SK-MEL-5 (cell line): ENCODE measurements at places on chromosomes 6 and 20. TPM values are rescaled to one million over a fixed set of nuclear protein-coding genes. Genes with fewer than 3 reads are reported as not detected.
A peak's percentile ranks its signal among the peaks of the same experiment; 100 is the strongest.

COL9A3 gene
- 8.6 and 11.0 TPM in 2 replicates for total RNA-seq

FERMT1 gene
- 6.6 and 6.7 TPM in 2 replicates for total RNA-seq

TFAP2C gene
- total RNA-seq: 1.5 and 2.0 TPM in 2 replicates

NKAIN2 gene
- total RNA-seq: 0.11 TPM in 1 of 2 replicates, not detected in the other

BPIFB2 gene
- total RNA-seq: not detected in 2 replicates

FHL5 gene
- total RNA-seq: not detected in 2 replicates

TPD52L1 gene
- 53.6 and 54.5 TPM in 2 replicates for total RNA-seq

CCN5 gene
- total RNA-seq: 0.45 and 0.85 TPM in 2 replicates

AVP gene
- total RNA-seq: not detected in 2 replicates

GRCh38 chr6:40586369-40587201 lies 579 bp downstream of the LRFN2 start:
- DNase-seq: no peak

GRCh38 chr6:158011478-158011920 lies 29.8 kb downstream of the SYNJ2 start:
- DNase-seq: peak; percentile 48

DNA sequence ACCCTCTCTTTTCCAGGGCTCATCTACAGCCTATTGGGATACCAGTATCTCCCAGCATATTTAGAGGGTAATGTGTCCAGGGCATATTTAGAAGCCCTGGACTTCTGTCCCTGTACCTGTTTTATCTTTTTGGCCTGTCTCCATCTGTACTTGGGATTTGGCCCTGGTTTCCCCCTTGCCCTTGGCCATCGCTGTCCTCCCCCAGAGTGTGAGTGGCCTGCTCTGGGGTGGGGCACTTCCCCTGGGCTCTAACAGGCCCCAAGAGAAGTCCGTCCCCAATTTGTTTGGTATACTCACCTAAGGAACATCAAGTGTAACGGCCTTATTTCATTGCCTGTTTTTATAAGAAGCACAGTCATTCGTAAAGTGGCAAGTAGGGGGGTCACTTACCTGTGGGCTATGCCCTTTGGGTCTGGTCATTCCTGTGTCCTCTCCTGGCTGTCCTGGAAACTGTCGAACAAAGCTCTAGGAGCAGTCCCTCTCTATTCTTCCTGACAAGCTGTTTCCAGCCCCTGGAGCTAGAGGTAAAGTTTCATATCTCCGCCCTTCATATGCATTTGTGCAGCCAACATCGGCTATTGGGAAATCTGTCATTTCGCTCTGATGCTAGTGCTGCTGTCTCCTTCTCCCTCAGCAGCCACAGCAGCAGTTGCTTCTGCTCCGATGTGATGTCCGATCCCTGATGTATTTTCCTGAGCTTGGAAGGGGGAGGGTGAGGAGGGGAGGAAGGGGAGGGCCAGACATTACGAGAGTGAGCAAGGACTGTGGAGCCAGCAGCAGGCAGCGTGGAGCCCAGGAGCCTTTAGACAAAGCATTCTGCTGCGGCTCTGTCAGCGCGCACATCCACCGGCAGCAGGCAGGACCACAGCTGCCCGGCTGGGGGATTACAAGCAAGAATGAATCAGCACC lies 83.4 kb downstream of the TCP11 start:
- no peak for DNase-seq

DNA sequence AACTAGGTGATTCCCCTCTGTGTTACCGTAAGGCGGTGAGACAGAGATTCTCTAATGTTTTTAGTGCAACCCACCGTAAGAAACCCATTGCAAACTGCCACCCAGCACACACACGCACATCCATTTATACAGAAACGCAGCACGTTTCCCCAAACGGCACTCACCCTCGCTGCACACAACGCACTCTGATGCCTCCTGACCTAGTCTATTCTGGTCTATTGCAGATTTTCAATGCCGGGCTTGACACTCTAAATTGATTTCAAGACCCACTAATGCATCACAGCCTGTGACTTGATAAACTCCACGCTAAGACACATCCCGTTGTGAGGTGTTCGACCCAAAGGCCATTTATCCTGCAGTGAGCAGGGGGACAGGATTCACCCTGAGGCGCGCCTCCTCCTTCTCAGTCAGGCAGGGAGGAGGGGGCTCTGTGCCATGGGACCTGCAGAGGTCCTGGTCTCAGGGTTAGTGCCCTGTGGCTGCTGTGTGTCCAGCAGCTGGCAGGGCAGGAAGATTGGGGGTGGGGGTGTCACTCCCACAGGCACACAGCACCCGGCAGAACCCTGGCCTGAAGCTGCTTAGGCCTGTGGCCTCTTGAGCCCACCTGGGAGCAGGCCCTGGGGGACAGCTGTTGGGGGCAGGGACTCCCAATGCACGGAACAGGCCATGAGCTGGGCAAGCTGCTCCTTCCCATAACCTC lies 335.6 kb downstream of the PREX1 start:
- DNase-seq: no peak

DNA sequence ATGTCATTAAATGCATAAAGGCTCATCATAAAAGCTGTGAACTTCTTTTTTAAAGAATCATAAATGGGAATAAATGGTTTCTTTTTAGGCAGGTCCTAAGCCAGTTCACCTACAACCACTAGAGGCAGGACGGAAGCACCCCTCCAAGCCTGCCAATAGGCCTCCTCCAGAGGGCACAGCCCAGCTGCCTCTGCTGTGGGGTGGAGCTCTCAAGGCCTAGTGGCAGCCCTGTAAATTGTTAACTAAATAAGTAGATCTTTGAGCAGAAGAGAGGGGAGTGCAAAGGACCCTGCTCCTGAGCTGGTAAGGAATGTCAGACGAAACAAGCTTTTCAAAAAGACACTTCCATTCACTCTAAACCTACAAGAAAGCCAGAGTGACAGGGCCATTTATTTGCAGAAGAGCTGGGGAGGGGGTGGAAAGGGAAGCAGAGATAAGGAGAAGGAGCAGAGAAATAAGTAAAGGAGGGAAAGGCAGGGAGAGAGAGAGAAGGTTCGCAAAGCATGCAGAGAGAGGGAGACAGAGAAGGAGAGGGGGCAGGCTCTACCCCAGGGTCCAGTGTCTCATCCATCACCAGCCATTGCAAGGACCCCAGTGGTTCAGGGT lies 18.0 kb upstream of the MAFB start:
- peak; percentile 71 for DNase-seq

GRCh38 chr6:62763125-62763912 lies 447.9 kb upstream of the FKBP1C start:
- no peak for DNase-seq

DNA sequence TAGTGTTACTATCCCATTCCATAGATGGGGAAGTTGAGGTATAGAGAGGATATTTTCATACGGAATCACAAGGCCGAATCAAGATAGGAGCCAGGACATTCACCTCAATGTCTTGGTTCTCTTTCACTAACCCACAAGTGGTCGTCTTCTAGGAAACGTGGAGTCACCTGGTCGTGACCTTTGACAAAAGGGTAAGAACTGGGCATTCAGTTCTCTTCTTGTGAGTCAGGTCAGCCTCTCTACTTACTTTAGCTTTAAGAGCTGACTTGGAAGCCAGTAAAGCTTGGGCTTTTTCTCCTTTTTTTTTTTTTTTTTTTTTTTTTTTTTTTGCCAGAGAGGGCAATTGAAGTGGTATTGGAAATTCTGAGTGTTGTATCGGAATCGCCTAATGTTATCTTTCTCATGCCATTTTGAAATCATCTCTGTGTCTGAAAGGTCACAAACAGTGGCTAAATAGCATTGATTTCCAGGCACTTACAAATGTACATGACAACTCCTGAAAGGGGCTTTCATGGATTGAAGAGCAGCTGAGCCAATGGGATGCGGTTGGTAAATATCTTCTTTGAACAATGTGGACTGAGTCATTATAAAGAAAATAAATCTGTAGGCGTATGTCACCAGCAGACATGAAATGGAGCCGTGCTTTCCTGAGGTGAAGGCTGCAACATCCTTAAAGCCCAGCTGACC lies 356.9 kb downstream of the KIF16B start:
- peak; percentile 14 for DNase-seq

DNA sequence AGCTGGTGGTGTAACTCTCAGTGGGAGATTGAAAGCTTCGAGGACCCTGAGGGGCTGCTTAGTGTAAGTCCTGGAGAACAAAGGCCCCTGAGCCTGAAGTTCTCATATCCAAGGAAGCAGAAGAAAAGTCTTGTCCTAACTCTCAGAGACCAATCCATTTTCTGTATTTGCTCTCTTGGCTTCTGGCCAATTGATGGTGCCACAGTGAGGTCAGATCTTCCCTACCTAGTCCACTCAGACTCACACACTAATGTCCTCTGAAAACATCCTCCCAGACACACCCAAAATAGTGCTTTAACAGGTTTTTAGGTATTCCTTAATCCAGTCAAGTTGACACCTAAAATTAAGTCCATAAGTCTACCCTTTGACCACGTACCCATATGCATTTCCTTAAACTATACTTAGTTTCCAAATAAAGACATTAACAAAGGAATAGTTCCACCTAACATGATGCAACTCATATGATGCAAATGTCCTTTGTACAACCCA lies 29.4 kb downstream of the ZNF292 start:
- no peak for DNase-seq

- no peak for DNase-seq
Measured at GRCh38 chr6:102038964-102039363, 645.5 kb downstream of the GRIK2 start.

- no peak for DNase-seq
Measured at GRCh38 chr20:62675156-62675876, 33.0 kb downstream of the SLCO4A1 start.

GRCh38 chr20:61762167-61762710 lies 303.4 kb downstream of the TAF4 start:
- no peak for DNase-seq

GRCh38 chr20:33575282-33575681 lies 85.4 kb downstream of the CBFA2T2 start:
- no peak for DNase-seq

GRCh38 chr6:34953061-34954025 lies 64.3 kb downstream of the ANKS1A start:
- DNase-seq: no peak

GRCh38 chr6:94510877-94511276 lies 1066.5 kb upstream of the MANEA start:
- no peak for DNase-seq

- peak; percentile 18 for DNase-seq
Measured at GRCh38 chr20:8209061-8209460, 77.0 kb downstream of the PLCB1 start.

DNA sequence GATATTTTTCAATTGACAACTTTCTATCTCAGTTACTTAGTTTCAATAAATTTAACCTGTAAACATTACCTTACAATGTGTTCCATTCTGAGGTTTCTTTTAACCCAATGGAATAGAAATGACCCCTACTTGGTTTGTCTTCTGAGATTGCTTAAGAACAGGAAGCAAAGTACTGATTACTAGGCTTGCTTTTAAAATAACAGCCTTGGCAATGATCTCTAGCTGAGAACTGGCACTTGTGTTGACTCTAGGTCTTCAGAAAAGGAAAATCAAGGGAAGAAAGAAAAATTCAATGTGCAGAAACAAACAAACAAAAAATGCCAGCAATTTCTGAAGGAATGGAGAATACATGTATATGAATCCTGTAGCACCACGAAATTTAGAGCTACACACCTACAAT lies 66.1 kb downstream of the SYNE1 start:
- no peak for DNase-seq

DNA sequence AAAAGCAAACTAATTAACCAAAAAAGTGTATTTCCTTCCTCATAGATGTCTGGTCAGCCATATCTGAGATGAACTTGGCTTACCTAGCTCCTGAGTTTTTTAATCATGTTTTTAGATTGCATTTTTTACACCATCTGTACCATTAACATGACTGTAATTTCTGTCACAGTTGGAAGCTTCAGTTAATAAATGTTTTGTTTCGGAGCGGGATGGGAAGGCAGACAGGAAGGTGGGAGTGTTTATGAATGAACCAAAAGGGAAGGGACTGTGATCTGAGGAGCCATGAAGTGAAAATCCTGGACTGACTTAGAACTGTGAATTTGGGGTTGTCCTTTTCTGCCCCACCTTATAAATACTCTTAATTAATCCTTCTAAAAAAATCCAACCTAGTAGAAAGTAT lies 445.6 kb upstream of the SOX4 start:
- DNase-seq: no peak

DNA sequence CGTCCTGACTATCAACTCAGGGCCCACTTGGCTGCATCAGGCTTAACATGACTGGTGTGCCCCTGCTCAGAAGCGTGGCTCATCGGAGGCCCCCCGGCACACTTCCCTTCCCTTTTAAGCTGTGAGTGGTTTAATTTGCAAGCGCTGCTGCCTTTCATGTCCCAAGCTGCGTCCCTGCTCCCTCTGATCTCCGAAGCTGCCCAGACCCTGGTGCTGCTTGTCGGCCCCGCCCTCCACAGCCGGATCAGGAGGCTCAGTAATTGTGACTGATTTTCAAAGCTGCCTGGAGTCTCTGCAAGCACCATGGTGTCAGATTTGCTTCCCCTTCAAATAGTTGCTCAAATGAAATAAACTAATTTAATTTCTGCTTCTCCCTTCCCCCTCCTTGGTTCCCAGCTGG lies 71.1 kb downstream of the CDH22 start:
- no peak for DNase-seq

GRCh38 chr20:59125836-59126235 lies 37.8 kb upstream of the ZNF831 start:
- no peak for DNase-seq

- no peak for DNase-seq
Measured at GRCh38 chr6:23983735-23984134, 142.3 kb upstream of the NRSN1 start.

DNA sequence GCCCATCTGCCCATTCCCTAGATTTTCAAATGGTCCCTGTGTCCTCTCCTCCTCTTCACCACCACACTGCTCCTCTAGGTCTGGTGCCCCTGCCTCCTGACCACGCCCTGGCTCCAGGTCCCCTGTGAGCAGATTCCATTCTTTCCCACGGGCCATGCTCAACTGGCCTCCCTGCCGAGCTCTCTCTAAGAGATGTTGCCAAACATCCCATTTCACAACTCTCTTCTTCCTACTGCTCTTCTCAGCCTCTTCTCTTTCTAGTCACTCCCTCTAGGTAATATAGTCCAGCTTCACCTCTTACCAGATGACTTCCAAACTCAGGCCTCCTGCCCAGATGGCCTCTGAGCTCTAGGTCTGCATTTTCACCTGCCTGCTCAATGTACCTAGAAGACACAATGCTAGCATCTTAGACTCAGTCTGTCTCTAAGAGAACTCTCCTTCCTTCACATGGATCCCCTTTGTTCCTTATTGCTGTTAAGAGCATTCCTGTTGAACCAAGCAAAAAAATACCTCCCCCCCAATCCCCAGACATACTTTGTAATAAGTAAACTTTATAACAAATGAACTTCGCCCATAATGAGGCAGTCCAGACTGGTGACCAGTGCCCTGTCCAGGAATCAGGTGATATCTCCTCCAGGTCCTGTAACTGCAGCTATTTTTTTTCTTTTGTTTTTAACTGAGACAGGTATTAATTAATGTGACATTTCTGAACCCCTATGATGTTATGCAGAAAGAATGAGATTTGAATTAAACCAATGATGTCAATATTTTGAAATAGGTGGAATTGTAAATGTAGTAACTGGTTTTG lies 79.0 kb downstream of the LYRM4 start:
- DNase-seq: no peak

DNA sequence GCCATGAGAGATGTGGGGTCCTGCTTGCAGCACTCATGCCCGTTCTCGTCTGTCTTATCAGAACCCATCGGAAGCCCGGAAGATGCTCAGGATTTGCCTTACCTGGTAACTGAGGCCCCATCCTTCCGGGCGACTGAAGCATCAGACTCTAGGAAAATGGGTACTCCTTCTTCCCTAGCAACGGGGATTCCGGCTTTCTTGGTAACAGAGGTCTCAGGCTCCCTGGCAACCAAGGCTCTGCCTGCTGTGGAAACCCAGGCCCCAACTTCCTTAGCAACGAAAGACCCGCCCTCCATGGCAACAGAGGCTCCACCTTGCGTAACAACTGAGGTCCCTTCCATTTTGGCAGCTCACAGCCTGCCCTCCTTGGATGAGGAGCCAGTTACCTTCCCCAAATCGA lies 8.3 kb downstream of the PI16 start:
- DNase-seq: peak; percentile 39
